Mammary epithelial cell (primary cell): ENCODE measurements at places on chromosomes 7 and 10. TPM values are rescaled to one million over a fixed set of nuclear protein-coding genes. Genes with fewer than 3 reads are reported as not detected.

DNA sequence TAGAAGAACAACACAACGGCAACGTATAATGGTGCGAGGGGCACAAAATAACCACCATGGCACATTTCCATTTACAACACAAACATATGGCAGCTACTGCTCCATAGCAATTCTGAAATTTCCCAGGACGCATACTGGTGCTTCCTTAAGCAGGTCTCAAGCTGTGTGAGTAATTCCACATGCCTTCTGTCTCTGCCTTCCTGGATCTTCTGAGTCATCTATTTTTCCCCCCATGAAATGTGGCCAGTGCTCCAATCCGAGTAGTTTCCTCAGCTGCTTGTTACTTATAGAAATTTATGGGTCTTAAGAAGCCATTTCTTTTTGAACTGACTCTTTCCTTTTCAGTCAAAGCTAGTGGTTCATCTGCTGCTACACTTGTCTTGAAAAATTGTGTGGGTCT, 256.6 kb upstream of the KLF6 start:
- DNase-seq, result no peak

- no peak for DNase-seq
Measured at GRCh38 chr10:97738616-97739015, 1.7 kb downstream of the ZFYVE27 start.

- DNase-seq, result no peak
Measured at GRCh38 chr10:113084031-113084430, 134.0 kb downstream of the TCF7L2 start.

GRCh38 chr7:77409005-77409738, 7.0 kb downstream of the GSAP start:
- peak; percentile 74 for DNase-seq

The ALKBH4 gene
- 12.5 TPM for total RNA-seq

DNA sequence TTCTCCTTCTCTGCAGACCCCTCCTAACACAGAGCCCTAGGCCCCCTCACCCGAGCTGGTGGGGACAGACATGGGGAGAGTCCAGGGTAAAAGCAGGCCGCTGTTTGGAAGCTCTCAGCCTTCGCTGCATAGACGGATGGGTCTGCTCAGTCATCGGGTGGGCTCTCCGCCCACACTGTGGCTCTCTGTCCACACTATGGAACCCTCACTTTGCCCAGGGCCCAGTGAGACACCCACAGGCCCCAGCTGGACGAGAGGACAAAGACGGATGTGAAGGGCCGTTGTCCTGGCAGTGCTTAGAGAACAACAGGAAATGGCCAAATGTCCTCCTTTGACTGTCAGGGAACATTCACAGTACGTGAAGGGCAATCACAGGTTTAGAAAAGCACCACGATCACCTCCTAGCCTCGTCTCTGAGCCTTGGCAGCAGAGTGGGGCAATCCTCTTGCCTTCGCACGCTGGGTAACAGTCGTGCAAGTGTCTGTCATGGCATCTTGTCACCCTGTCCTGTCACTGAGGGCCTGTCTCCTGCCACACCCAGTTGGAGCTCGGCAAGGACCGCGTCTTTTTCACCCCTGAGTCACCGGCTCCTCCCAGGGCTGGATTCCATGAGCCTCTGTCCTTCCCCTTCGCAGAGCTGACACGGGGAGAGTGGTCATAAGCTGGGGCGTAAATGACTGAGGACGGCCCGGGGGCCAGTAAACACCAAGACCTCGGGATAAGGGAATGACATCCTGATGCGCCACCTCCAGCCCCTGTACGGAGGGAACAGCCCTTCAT, 80.6 kb downstream of the PRKAG2 start:
- DNase-seq, result peak; percentile 6

The PSD gene
- total RNA-seq, result 0.50 TPM

DNA sequence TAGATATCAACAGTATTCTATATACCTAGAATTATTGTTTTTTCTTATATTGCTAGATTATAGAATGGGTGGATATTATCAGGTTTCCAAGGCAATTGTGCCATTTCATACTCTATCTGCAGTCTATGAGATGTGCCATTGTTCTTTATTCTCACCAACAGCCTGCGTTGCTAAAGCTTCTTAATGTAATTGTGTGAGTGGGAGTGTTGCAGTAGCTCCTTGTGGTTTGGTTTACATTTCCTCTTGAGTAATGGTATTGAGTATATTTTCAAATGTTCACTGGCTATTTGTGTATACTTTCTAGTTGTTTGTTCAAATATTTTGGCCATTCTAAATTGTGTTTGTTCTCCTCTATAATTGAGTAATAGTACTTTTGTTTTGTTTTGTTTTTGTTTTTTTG, 199.2 kb downstream of the TFEC start:
- no peak for DNase-seq

DNA sequence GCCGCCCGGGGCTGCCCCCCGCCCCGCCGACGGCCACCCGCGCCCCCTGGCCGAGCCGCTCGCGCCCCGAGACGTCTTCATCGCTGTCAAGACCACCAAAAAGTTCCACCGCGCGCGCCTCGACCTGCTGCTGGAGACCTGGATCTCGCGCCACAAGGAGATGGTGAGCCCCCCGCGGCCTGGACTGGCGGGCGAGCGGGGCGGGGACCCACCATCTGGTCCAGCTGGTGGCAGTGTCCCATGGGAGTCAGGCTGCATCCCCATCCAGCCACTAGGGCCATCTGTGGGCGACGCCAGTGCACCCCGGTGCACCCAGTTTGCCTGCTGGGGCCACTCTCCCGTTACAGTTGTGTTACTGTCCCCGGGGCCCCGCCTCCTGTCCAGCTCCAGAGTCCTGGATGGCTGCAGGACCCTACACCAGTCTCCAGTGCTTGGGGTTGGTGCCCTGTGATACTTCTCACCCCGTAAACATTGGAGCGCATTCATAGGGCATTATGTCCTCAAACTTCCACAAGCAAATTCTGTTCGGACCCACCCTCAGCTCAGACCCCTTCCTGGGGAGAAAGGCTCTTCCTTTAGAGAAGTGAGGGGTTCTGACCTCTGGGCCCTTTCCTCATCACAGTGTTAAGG, 672 bp downstream of the LFNG start:
- peak; percentile 43 for DNase-seq

DNA sequence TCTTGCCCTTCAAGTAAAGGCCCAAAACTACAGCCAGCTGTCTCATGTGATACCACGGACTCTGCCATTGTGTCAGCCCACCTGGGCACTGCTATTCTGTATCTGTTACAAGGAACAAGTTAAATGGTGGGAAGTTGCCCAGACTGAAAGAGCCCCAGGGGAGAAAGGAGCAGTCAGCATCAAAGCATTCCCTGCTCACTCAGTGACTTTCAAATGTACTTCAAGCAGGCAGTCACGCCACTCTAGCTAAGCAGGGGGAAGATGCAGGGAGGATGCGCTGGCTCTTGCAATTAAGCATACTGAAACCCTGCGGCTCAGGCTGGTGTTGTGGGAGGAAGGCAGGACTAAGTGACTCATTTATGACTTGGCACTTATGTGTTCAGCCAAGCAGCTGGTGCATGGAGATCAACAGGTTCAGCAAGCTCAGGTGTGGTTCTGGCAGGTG, 1249.6 kb downstream of the TYW1 start:
- DNase-seq, result peak; percentile 5

GRCh38 chr7:94062372-94062771, 58.2 kb upstream of the BET1 start:
- DNase-seq, result no peak

- DNase-seq, result no peak
Measured at GRCh38 chr10:97607095-97607636, 17.6 kb downstream of the C10orf62 start.

GRCh38 chr7:43619213-43620012, 36.5 kb downstream of the STK17A start:
- no peak for DNase-seq

DNA sequence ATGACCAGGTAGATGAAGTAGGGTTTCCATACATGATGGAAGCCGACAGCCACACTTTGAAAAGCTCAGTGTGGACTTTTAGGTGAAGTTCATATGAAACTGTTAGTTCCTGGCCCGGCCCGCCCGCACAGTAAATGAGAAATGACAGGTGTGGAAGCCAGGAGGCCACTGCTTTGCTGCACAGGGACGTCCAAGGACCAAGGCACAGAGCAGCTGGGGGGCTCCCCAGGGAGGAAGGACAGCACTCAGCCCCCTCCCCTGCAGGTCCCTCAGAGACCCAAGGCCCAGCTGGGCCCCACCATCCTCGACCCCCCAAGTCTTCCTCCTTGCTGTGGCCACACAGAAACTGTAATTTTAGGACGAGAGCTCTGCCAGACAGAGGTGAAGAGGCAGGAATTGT, 219.2 kb downstream of the PTPRN2 start:
- DNase-seq, result no peak

The MNX1 gene
- total RNA-seq, result 1.3 and 5.1 TPM in 2 replicates

The TFEC gene
- total RNA-seq, result 0.19 TPM in 1 of 2 replicates, not detected in the other

The CALHM1 gene
- not detected for total RNA-seq
